ENCODE measurements at places on chromosomes 13 and 19.

GRCh38 chr19:41740415-41741243, 14.7 kb upstream of the CEACAM6 start:
- DNase-seq = no peak

- no peak for DNase-seq
These were observed 416 bp downstream of the BCKDHA start for GRCh38 chr19:41398050-41398418.

- DNase-seq = no peak
These were observed 1041.0 kb downstream of the UQCRFS1 start for GRCh38 chr19:28171983-28172382.

DNA sequence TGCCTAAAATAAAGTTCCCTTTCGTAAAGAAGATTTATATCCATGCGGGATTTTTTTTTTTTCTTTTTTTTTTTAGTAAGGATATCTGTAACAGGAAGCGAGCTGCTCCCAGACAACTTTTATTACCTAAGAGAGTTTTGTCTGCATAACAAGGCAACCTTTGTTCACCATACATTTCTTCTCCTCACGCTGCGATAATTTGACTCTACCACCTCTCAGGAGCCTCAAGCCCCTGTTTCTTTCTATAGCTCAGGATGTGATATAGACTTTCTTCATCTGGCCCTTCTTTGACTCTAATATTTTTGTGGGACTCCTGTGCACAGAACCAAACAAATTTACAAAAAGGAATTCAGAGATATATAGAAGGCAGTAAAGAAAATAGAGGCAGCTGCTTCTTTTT, 1053.7 kb upstream of the SPRY2 start:
- no peak for DNase-seq

DNA sequence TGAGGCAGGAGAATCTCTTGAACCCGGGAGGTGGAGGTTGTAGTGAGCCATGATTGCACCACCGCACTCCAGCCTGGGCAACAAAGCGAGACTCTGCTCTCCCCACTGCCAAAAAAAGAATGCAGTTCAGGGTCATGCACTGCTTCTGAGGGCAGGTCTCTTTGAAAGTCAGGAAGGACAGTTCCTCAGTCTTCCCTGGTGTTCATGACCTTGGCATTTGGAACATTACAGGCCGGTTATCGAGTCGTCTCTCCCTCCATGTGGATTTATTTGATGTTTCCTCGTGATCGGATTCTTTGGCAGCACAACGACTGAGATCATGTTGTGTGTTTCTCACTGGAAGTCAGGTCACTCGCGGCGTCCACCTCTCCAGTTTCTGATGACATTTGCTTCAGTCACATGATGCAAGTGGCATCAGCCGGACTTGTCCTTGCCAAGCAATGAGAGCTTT, 17.2 kb downstream of the FGF21 start:
- no peak for DNase-seq

GRCh38 chr19:28334419-28334818, 878.5 kb downstream of the UQCRFS1 start:
- no peak for DNase-seq

DNA sequence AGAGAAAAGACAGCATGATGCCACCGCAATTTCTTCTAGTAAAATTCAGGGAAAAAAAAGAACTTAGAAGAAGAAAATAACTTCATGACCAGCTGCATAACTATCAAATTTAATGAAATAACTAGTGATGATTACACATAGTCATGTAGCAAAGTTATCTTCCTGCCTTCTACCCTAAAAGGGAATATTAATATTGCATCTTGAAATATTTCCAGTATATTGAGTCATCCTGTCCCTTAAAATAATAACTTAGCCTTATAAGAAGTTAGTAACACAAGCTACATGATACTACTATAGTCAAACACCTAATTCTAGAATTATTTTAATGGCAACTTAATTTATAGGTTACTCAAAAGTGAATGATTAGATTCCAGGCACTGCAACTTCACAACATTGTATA, 289.2 kb downstream of the KLF12 start:
- no peak for DNase-seq

DNA sequence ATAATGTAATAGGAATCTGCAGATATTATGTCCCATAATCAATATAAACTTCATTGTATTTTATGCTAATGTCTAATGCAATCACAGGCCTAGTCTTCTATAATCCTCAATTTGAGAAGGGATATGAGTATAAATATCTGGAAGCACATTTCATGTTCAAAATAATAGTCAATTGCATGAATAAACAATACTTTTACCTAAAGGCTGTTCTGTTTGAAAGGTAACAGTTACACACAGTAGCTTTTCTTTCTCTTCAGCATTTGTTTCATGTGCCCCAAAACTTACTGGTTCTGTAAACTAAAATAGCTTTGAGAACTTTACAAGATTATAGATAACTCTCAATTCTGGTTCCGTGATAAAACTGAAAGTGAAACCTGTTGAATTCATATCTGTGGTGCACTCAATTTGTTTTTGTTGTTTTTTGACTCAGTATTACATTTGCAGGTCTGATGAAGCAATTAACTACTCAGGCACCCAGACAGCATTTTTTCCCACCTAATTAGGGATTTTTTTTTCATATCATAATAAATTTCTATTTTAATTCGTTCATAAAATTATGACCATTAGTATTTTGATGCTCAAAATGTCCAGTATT, 1193.8 kb downstream of the SLITRK1 start:
- DNase-seq = no peak

GRCh38 chr13:83453300-83453699, 429.0 kb downstream of the SLITRK1 start:
- DNase-seq = no peak

DNA sequence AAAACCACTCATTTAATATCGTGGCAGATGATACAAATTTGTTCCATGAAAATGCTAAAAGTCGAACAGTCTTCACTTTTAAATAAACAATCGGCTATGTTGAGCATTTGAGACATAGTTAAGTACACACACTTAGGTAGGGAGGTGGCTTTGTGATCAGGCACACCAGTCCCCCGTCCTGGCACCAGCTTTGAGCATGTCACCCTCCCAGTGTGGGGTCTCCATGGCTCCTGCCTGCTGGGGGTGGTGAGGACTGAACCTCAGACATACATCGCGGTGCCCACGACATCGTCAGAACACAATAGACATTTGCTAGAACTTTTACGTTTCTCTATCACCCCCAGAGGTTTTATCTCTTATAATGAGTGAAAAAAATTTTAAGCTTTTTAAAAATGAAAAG, 62.0 kb downstream of the RFX2 start:
- DNase-seq = no peak

GRCh38 chr13:27300941-27301586, 30.4 kb downstream of the RASL11A start:
- DNase-seq = no peak

DNA sequence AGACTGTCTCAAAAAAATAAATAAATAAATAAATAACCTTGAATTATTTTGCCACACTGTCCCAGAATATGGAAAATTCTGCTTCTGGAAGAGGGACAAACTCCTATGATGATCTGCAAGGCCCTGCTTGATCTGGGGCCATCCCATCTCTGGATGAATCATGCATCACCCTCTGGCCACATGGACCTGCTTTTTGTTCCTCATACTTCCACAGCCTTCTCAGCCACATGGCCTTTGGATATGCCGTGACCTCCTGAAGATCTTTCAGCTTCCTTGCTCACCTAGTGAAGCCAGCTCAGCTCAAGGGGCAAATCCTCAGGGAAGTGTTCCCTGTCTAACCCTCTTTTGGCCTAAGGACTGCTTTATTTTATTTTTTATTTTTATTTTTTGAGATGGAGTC, 10.3 kb downstream of the IER2 start:
- DNase-seq = no peak

DNA sequence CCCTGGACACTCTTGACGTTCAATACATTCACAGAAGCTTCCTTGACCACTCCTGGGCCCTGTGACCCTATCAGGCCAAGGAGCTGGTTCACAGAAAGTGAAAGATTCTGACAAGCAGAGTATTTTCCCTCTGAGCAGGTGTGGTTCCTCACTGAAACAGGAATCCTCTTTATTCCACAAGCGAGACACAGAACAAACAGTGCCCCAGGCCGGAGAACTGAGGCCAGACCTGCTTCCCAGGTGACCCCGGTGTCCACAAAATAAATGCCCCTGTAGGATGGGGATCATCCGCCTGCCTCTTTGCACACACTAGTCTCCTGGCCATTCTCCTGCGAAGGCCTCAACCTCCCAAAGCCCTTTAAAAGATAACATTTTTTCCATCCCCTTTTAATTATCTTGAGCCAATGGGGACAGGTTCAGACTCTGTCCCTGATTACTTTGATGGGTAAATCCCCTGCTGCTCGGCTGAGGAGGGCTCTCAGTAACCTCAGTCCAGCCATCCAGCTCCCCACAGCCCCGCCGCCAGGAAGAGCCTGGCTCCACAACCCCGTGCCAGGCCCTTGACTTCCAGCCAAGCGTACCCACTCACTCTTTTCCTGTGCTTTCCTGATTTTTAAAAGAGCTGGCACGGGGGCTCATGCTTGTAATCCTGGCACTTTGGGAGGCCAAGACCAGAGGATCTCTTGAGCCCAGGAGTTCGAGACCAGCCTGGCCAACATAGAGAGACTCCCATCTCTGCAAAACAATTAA, 129.1 kb downstream of the FOXO1 start:
- DNase-seq = no peak

DNA sequence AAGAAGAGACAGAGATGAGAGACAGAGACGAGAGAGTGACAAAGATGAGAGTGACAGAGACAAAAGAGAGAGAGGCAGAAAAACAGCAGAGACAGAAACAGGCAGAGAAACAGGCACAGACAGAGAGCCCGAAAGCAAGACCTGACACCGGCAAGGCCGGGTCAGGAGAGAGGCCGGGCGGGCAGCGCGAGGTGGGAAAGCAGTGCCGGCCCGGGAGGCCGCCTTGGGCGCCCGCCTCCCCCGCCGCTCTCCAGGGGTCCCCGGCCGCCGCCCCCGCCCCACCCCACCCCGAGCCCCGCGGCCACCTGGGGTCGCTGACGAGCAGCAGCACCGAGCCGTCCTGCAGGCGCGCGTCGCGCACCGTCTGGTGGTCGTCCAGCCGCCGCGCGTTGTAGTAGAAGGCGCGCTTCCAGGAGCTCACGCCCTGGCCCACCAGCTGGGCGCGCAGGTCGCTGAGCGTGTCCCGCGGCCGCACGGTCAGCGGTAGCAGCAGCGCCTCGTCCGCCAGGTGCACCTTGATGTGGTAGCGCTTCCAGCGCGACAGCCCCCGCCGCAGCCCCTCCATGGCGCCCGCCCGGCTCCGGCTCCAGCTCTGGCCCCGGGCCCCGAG, at the start of gene TINCR:
Gene TINCR (minus strand): TSS at position 594 of the 610 bp plus-strand sequence.
- DNase-seq = no peak

GRCh38 chr19:51461723-51462161, 3.5 kb upstream of the SIGLEC8 start:
- DNase-seq = no peak

- no peak for DNase-seq
These were observed 391.6 kb downstream of the HS6ST3 start for GRCh38 chr13:96481482-96481881.

- no peak for DNase-seq
These were observed 7.3 kb downstream of the LYL1 start for GRCh38 chr19:13095393-13095784.

DNA sequence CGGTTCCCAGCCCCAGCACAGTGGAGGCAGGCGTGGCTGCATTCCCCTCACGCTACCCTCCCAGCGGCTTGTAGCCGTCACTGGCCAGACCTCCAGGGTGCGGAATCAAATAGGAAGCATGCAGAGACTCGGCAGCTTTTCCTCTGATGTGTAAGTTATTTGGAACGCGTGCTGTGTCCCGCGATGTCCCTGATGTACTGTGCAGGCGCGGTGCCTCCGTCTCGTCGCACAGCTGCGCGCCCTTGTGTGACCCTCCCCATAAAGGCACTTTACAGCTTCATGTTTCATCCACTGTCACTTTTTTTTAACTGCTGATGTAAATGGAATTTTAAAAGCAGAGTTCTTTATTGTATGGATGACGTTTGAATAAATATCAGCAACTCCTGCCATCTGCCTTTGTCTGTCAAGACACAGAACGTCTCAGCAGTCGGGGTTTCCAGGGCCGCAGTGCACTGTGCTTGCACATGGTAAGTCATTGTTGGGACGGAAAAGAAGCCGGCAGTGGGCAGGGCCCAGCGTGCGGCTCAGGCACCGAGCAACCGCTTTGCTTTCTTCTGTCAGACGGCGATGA, 7.3 kb upstream of the F7 start:
- no peak for DNase-seq
